ENCODE measurements at places on chromosomes 3 and 15.

- DNase-seq, result peak; percentile 84
These were observed 693 bp downstream of the RASGRP1 start for GRCh38 chr15:38563723-38564519.

GRCh38 chr3:43774799-43775198 lies 84.1 kb downstream of the ABHD5 start:
- DNase-seq, result no peak

GRCh38 chr3:160225176-160226025 lies at the start of gene C3orf80:
C3orf80 (plus strand) TSS chr3:160225422; CDS start chr3:160225636, 214 bp downstream.
- DNase-seq, result no peak

DNA sequence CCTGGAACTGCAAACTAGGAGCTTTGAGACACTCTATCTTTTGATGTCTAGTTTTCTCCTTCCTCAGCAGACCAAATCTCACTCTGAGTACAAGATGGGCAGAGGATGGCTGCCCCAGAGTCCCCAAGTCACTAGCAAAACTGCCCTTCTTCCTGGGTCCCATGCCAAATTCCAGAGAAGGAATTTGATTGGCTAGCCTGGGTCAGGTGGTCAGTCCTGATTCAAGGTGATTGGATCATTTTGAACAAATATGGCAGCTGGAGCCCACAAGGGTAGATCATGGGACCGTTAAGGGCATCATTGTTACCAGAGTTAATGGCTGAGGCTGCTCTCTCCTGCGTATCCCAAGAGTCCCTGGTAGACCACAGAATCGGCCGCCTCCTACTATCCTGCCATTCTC lies 21.7 kb downstream of the SLC6A1 start:
- DNase-seq, result no peak

DNA sequence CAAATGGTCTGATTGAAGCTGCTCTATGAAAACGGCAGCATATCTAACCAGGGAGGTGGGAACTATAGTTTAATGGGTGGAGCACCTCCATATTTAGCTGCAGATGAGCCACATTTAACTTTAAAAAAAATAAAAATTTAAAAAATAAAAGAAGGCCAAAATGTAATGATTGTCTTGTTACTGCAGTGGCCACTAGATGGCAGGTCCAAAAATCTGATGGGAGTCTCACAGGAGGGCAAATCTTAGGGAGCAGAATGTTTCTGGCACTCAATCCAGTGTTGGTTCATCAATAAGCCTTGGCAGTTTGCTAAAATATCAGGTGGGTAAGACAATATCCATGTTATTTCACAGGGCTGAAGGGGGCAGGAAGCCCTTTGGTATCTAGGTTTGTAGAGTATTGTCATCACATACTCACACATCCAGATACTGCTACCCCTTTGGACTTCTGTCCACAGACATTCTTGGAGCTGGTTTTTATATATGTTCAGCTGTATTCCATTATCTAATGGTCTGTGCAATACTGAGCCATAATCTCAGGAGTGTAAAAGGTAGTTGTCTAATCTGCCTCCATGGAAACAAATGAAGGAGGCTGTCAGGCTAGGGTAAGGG lies 233.3 kb downstream of the TIGIT start:
- DNase-seq, result no peak

- DNase-seq, result no peak
These were observed 485 bp downstream of the CELF6 start for GRCh38 chr15:72319360-72319984.

DNA sequence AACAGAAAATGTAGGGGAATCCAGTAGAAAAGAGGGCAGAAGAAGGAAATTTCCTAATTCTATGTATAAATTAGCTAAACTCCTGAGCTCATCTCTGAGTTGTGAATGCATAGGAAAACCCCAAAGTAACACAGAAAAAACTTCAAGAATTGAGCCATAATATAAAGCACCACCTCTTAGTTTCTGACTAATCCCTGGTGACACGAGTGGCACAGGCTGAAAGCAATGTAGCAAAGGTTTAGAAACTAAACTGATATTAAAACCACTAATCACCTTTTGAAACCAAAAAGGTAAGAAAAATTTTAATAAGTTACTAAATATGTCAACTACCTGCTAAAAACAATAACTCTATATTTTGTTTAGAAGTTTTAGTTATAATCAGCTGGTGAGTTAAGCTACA lies 255.6 kb upstream of the NECTIN3 start:
- no peak for DNase-seq

GRCh38 chr3:49779358-49780079 lies 6.8 kb downstream of the IP6K1 start:
- DNase-seq, result no peak

DNA sequence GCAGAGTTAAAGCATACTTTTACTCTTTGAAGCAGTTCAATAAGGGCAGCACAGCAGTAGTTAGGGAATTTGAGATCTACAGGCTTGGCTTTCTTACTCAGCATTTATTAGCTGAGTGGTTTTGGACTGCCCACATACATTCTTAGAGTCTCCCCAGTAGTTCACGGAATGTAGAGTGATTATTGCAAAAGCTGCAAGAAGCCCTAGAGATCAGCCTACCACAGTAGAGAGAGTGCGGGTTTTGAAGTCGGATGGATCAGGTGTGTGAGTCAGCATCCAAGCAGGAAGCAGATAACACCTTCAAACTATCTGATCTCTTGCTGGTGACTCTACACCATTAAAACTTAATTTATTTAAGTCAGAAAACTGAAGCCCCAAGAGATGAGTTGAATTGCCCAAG lies 171.9 kb downstream of the SYNPR start:
- DNase-seq, result no peak

DNA sequence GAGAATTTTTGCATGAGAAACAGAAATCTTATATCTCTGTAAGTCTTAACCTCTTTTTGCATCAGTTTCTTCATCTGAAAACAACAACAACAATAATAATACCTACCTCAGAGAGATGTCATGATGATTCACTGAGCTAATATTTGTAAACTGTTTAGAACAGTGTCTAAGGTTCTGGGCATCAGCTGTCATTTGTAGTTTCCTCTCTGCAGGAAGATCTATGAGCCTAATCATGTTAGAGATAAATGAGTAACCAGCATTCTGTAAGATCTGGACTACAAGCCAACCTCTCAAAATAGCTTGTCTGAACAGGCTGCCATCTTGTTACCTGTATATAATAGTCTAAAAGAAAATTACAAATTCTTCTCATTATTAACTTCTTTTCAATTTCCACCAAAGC lies 383.0 kb upstream of the RORA start:
- DNase-seq, result no peak

GRCh38 chr3:194672876-194673275 lies 885 bp upstream of the LSG1 start:
- no peak for DNase-seq

DNA sequence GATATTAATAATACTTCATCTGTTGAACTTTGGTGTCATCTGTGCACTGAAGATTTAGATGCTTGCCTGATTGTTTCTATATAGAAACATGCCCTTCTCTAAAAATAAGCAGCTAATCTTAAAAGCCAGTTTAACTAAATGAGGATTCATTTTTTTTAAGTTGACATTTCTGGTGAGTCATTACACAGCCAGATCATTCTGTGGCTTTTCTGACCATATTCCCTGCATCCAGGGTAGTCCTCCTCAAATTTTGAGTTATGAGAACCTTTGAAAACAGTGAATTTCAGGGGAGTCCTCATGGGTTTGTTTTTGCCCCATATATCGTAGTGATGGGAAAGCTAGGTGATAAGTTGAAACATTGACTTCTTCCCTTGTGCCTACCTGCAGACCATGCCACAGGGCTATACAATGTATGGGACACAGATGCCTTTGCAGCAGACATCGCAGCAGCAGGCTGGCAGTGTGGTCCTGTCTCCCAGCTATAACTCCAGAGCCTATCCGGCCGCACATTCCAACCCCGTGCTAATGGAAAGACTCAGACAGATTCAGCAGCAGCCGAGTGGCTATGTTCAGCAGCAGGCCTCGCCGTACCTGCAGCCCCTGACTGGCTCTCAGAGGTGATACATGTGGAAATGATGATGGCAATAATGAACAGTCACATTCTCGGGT lies 26.5 kb upstream of the P2RY12 start:
- no peak for DNase-seq

DNA sequence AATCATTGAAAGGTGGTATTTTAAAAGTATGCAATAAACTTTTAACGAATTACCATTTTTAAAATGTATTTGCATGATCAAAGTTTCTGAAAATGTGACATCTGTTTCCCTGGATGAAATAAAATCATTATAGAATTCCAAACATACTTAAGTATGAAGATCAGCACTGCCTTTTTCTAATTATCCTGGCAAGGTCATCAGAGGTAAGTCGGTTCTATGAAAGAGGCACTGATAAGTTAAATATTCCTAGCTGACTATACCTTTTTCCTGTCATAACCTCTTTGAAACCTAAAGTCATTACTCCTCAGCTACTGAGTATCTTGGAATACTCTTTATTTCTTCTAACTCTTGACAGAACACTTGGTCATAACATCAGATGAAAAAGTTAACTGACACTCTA lies 406.1 kb upstream of the ALCAM start:
- DNase-seq, result no peak

DNA sequence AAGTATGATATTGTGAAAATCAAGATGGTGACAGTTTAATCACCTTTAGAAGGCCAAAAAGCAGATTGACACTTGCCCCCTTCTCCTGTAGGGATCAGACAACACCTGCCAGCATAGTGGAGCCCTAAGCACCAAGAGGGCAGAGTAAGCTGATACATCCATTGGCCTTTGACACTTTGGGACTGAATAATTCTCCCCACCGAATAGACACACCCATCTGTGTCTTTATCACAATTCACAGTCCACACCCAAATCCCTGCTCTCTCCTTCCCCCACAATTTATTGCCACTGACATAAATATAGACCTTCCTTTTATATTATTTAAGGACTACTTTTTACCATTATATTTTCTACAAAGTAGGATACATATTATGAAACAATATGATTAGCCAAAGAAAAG lies 3.1 kb upstream of the WDR49 start:
- no peak for DNase-seq

GRCh38 chr3:41907330-41908073 lies 54.4 kb downstream of the ULK4 start:
- DNase-seq, result no peak

DNA sequence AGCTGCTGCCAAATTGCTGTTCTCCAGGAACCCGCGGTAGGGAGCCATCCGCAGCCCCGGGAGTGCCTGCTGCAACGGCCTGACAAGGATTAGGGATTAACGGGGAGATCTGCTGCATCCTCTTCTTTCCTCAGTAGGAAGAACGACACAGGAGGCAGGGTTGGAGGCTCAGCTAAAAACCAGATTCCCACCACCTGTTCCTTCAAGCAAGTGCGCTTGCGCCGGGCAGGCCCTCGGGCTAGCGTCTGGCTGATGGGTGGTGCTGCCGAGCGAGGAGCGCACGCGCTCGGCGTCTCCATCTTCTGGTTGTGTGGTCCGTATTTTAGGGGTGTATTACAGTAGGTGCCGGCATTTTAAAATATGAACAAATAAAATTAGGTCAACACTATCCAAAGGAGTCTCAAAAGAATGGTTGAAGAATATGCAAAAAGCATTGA lies 25.4 kb upstream of the SLC25A26 start:
- DNase-seq, result no peak

GRCh38 chr3:9066775-9067174 lies 103.5 kb upstream of the RAD18 start:
- no peak for DNase-seq

DNA sequence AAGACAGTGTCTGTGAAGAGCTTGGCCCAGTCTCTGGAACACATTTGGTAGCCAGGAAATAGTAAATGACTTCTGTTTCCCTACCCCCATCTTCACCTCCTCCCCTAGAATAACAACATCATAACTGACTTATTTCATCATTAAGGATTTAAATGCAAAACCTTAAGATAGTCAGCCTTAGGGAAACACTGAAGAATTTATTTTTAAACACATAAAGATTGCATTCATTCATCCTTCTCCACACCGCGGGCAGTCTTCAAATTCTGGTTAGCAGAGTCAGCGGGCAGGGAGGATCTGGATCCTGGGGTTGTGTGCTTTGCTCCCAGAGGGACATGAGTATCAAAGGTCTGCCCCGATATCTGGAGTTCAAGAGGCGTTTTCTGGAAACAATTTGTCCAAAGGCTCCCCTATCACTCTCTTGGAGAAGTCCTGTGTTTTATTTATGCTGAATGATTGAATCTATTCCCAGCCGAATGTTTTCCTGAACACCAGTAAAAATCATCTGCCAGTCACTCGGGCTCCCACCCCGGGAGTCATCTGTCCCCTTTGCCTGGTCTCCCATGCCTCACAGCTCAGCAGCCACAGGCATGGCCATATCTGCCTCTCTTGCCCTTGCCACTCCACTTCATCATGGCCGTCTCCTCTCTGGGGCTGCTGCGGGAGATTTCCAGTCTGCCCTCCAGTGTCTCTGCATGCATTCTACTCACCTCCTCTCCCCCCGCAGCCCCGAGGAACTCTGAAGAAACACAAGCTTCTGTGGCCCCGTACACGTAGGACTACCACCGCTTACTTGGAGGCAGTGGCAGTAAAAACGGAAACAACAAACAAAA lies 234.7 kb upstream of the CTDSPL start:
- no peak for DNase-seq

DNA sequence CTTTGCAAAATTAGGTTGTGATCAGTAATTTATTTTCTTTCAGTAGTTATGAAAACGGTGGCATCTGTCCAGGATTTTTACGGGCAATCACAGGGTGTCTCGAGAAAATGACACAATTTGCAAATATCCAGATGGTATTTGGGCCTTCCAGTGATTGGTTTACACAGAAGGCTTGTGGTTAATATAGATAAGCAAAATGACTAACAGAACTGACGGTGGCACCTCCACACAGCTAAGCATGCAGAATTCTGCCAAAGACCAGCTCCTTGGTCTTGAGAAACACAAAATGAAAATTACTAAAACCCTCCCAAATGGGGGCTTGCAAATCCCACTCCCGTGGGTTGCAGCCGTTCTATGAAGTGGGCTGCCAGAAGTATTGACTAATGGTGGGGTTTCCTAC lies 5.5 kb downstream of the ARHGEF3 start:
- no peak for DNase-seq

DNA sequence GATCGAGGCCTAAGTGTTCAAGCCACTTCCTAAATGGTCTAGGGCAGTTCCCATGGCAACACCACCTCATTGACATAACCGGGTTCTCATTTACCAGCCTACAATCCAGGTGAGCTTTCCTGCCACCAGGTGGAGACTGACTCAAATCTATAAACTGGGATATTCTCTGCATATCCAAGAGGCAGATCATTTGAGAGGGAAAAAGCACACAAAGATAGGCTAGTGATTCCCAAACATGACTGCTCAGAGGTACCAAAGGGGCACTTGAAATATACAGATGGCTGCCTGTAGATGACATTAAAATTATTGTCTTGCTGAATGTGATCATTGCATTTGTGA lies 141.3 kb upstream of the PROK2 start:
- no peak for DNase-seq

Data from activated CD4-positive, alpha-beta T cell treated with anti-CD3 and anti-CD28 coated beads, Interleukin-2, amount 50 U/mL, for 24 hours (primary cell).